Stimulated activated CD8-positive, alpha-beta memory T cell treated with anti-CD3 and anti-CD28 coated beads, Interleukin-4, amount 100 ng/mL, for 4 hours (primary cell): ENCODE measurements at places on chromosomes 16 and 17.

GRCh38 chr16:23857881-23858269 lies 22.1 kb downstream of the PRKCB start:
- DNase-seq = no peak

DNA sequence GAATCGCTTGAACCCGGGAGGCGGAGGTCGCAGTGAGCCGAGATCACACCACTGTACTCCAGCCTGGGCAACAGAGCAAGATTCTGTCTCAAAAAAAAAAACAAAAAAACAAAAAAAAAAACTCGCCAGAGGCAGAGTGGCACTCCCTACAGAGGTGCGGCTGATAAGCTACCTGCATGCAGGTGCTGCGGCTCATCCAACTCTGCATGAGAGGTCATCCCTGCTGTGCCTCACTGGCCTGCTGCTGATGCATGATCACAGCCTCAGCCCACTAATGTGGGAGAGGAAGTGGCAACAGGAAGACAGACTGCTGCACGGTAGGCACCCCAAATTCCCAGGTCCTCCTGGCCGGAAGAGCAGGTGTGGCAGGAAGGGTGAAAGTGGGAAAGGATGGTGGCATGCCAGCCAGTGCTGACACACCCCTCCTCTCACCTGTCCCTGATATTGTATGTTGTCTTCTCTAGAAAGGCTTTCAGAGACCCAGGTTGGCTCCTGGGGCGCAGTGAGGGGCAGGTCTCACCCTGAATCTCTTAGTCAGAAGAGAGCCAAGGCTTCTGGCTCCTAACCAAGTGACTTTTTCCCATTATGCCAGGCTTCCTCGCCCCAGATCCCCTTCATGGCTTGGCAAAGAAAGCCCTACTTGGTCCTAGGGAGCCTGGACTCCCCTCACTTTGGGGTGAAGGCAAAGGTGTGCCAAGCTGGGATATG lies 11.8 kb downstream of the NXPH3 start:
- no peak for DNase-seq

DNA sequence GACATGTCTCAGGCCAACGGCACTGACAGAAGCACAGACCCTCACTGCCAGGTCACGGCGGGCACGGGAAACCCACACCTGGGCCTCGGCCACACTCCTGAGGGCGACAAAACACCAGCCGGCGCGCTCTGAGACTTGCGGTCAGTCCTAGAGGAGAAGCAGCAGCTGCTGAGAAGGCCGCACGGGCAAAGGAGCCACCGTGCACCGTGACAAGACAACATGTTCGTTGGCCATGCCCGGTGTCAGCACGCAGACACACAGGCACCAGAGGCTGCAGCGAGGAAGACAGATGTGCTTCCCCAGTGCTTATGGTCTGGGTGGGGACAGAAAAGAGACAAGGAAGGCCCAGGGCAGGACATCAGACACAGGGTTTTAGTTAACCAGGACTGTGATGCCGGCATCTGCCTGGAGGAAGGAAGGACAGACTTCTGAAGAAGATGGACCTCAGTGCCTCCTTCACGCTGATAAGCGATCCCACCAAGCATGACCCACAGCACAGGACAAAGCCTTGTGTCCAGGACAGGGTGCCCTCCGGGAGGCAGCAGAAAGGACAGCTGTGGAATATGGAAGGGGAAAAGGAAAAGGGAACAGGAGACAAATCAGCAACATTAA lies 84.0 kb downstream of the ANKRD11 start:
- no peak for DNase-seq

DNA sequence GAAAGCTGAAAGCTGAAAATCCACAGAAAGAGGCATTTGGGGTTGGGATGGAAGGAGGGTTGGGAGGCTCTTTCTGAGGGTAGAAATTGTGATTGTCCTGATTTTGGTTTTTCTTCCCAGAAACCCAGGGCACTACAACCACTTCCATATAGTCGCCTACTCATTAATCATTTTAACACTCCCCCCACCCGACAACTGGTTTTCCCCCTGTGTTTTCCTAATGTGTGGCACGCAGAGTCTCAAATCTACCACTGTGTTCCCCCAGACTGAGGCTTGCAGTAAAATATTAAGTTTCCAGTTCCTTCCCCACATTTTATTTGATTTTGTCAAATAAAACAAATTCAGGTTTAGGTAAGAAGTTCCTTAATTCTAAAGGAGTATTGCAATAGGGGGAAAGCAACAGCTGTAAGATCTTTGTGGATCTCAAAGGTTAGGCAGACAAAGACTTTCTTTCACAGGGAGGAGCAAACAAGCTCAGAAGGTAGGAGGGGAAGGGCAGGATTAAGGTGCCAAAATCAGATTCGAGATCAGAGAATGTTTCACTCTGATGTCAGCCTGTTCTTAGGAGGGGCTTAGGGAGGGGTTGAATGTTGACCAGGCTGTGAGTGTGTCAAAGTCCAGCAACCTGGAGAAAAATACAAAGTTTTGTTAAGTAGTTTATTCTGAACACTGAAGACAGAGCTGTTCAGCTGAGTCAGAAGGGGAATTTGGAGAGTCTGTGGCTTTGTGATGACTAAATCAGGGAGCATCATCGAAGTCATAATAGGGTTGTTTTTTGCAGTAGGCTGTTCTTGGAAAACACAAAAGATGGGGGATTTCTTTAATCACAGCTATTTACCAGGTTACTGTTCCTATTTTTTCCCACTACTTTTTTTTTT lies 3.6 kb downstream of the ZNF267 start:
- no peak for DNase-seq

GRCh38 chr16:50961952-50962351 lies 189.1 kb downstream of the SALL1 start:
- no peak for DNase-seq

- DNase-seq = no peak
Observed at GRCh38 chr17:49703557-49704277, 4.0 kb downstream of the SLC35B1 start.

GRCh38 chr16:6571044-6571443 lies 761.6 kb upstream of the RBFOX1 start:
- no peak for DNase-seq

DNA sequence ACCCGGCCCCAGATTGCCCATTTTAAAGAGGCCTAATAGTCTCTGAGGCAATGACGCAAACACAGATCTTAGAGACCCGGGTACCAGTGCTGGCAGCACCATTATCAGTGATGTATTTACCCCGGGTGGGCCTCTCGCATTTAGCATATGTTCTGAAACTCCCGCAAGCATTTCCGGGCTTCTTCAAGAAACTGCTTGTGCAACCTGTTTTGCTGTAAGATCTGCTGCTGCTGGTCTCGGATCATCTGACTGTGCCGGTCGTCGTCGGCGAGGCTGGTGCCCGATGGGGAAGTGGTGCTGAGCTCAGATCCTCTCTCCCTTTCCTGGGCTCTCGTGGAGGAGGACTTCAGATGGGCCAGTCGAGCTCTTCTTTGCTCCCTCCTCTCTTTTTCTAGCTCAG lies 12.5 kb downstream of the CEP295NL start:
- DNase-seq = no peak

DNA sequence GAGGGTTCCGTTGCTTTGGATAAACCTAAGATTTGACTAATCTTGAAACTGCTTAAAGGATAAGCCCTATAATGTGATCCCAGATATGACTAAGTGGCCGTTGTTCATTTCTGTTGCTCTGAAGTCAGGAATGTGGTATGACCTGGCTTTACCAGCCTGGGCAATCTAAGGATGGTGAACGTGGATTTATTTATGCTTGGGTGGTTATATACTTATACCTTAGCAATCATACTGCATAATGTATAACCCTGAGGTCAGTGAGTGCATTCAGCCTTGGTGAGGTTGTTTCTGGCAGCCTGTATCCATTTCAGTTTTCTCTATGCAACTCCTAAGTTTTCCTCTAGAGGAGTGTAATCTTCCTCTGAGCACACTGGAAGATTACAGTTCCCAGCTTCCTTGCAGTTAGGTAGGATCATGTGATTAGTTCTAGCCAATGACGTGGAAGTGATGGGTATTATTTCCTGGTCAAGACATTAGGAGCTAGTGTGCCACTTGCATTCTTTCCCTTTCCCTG lies 41.9 kb downstream of the FTO start:
- no peak for DNase-seq

GRCh38 chr17:35447499-35447898 lies 1.1 kb downstream of the SLFN13 start:
- DNase-seq = no peak

GRCh38 chr17:30600830-30601494 lies 123.8 kb downstream of the GOSR1 start:
- DNase-seq = no peak

DNA sequence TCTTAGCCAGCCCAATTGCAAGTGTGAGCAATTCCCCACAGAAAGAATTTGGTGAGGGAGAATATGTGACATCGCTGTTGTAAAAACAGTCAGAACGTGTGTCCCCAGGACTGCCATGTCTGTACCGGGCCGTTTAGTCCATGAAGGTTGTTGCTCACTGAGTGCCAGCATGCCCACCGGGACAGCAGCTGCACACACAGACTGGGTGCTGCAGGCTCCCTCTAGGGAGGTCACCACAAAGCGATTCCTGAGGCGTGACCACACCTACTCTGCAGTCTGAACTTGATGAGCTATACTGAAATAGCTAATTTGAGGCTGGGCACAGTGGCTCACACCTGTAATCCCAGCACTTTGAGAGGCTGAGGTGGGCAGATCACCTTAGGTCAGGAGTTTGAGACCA lies 44.1 kb upstream of the ADORA2B start:
- DNase-seq = no peak

DNA sequence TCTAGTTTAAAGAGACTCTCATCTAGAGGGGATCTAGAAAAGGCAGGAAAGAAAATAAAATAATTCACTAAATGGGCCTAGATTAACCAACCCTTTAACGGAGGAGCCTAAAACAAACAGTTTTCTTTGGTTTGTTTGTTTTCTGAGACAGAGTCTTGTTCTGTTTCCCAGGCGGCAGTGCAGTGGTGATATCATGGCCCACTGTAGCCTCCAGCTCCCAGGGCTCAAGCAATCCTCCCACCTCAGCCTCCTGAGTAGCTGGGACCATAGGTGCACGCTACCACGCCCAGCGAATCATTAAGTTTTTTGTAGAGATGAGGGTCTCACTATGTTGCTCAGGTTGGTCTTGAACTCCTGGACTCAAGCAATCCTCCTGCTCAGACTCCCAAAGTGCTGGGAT lies 122.3 kb upstream of the TOB1 start:
- DNase-seq = no peak

GRCh38 chr17:59845595-59846393 lies 46.9 kb downstream of the TUBD1 start:
- DNase-seq = no peak

GRCh38 chr17:79355165-79355564 lies 255.7 kb downstream of the RBFOX3 start:
- DNase-seq = no peak
